NCI-H1105 (cell line): ENCODE measurements at places on chromosomes 3 and 15.
A peak's percentile ranks its signal among the peaks of the same experiment; 100 is the strongest.

- peak; percentile 100 for DNase-seq
Measured at GRCh38 chr3:129305592-129306091, 27.0 kb downstream of the HMCES start.

DNA sequence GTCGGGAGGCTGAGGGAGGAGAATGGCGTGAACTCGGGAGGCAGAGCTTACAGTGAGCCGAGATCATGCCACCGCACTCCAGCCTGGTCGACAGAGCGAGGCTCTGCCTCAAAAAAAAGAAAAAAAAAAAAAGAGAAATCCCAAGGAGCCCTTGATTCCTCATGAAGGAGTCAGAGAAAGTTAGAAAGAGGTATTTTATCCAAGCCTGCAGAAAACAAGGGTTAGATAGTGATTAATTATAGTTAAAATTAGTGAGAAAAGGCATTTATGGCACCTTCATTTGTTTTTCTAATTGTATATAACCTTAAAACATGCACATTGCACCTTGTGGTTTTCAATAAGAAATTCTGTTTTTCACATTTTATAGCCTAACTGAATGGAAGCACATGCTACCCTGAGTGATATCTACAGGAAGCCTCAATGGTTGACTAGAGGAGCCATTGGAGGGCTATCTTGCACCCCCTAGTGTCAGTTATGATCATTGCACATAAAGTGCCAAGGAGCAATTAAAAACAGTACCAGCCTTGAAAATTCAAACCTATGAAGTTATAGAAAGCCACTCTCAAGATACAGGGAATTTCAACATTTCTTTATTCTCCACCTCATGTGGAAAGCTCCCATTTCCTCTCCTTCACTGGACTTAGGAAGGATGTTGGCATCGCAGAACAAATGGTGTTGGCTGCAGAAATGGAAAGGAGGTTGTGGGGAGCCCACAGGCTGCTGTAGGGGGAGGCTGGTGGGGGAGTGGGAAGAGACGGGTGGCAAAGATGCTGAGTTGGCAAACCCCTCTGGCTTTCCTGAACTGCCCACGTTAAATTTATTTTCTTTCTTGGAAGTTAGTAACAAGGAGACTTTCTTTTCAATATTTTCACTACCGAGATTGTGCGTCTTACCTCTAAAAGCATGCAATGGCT, 48.5 kb downstream of the ITGA11 start:
- peak; percentile 13 for DNase-seq

GRCh38 chr3:130916507-130917167, 22.8 kb downstream of the ATP2C1 start:
- DNase-seq = no peak

- DNase-seq = no peak
Measured at GRCh38 chr3:14923476-14923875, 23.9 kb upstream of the NR2C2 start.

DNA sequence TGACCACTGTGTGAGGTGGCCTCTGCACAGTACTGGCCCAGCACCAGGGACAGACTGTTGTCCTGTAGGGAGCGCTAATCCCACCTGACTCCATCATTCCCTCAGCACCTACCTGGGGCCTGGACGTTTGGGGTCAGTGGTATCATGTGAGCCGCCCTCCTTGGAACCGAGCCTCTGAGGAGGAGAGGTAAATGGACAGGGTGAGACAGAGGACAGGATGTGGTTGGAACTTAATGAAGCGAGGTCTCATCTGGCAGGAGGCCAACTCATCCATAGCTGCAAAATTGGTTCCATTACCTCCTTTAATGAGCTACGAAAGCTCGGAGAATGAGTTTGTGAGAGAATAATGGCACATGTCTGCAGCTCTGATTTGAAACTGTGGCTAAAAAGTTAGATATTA, 13.9 kb downstream of the MAPKAPK3 start:
- peak; percentile 58 for DNase-seq

DNA sequence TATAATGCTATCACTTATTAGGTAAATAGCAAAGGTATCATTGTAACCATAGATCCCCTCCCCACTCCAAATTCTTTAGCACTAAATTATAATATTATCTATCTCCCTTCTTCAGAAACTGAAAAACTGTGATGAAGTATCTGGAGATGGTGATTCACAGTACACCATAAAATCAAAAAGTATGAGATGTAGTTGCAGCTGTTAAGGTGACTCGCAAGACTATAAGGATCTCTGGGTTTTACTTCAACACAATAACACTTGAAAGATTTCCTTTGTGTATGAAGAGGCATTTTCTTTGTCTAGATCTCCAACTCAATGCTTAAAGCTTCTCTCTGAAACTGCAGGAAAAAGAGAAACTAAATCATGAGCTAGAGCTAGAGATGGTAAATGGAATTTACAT, 46.9 kb downstream of the IFT57 start:
- DNase-seq = no peak

DNA sequence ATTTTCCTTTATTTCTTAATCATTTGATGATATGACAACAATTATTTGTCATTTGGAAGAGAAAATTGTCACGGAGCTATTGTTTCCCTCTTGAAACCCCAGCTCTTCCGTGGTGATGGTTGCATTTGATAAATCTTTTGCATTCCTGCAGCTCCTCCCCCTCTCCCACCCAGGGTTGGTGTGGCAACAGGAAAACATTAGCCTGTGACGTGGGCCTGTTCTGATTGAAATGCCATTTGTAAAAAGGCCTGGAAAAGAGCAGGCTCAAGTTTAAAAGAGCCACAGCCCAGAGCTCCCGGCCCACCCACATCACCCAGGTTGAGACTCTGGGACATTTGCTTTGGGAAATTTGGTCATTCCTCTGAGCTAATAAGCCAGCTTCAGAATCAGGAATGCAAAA, 282.5 kb downstream of the RPLP1 start:
- no peak for DNase-seq

GRCh38 chr15:67738056-67738455, 87.3 kb upstream of the SKOR1 start:
- no peak for DNase-seq

GRCh38 chr3:119530456-119530855, 29.0 kb downstream of the CD80 start:
- no peak for DNase-seq

DNA sequence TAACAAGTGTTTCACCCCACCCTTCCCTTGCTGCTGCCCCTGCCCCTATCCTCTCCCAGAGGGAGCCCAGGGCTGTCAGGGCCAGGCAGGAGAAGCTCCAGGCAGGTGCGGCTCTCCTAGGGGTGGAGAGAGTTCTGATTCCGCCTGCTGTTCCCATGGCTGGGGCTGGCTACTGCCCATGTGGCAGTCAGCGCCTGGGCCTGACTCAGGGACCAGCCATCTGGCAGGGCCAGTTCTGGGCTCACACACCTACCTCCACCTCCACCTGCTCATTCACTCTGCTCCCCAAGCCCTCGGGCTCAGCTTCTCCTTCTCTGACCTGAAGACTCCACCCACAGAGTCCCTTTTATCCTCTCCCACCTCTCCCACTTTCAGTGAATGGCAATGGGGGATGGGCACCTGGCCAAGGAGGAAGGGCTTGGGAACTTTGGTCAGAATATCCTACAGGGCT, 23.4 kb downstream of the AMOTL2 start:
- no peak for DNase-seq

DNA sequence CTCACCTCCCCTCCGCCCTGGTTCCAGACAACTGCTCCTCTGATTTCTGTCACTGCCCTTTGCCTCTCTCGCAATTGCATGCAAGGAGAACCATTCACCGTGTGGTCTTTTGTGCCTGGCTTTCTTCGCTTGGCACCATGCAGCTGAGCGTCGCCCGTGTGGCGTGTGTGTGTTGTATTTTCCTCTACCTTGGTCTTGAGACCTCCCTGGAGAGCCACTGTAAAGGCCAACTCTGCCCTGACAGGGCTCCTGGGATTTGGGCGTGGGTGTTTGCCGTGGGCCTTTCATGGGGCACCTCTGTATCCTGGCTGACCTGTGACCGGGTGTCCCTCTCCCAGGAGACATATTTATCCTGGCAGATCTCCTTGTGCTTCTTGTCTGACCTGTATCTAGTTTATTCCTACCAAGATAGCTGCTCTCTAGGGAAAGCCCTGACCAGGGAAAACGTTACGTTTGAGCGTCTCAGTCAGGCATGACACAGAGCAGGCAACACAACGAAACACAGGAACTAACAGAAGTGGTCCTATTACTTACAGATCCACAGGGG, 2.0 kb upstream of the PIGZ start:
- DNase-seq = no peak

DNA sequence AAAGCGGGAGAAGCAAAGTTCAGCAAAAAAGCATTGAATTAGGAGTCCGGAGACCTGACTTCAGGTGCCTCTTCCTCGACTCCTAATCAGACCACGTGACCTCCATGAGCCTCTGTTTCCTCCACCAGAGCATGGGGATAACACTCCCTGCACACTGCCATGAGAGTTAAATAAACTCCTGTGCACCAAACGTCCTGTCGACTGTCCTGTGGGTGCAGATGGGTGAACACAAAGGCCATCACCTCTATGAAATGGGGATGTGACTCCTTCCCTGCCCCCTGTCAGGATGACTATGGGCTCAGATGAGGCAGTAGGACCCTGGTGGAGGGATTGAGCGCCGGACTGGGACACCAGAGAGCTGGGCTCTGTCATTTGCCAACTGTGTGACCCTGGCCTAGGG, 13.5 kb upstream of the TSPAN3 start:
- no peak for DNase-seq

DNA sequence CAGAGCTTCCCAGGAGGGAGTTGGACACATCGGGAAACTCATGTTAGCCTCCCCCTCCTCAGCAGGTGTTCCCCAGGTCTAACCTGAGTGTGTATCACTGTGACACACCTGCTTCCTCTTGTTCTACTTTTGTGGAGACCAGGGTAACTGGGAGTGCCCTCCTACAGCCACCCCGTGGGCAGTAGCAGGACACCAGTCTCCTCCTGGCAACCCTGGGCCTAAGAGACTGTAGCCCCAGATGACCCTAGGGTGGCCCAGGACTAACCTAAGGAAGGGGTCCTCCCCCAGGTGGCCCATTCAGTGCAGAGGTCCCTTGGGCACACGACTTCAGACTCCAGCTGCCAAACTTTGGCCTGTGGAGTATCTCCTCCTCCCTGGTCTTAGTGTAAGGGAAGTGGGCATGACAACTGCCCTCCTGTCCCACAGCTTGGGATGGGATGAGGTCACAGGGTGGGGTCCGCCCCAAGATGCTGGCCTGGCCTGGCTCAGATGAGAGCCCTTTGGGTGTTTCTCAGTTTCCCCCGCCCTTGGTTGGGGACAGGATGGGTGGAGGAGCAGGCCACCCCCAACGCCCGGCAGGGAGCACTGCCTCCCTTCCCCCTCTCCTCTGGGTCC, 4.8 kb downstream of the CSK start:
- DNase-seq = no peak

GRCh38 chr3:172702256-172702655, 8.6 kb downstream of the NCEH1 start:
- DNase-seq = no peak

DNA sequence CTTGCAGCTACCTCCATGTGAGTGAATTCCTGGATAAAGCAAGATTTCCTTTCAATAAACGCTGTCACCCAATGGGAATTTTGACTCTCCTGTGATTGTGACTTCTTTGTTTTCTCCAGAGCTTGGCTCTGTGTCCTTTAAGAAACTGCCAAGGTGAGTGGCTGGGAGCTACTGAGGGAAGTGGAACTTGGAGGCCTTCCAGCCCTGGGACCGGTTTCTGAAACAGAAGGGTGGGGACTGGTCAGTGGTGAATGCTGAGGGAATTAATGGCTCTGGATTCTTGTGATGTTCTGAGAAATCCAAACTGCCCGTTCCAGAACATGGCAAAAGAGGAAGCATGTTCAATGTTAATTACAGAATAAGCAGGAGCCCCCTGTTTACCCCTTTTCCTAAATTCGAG, 41.1 kb upstream of the MYZAP start:
- no peak for DNase-seq

DNA sequence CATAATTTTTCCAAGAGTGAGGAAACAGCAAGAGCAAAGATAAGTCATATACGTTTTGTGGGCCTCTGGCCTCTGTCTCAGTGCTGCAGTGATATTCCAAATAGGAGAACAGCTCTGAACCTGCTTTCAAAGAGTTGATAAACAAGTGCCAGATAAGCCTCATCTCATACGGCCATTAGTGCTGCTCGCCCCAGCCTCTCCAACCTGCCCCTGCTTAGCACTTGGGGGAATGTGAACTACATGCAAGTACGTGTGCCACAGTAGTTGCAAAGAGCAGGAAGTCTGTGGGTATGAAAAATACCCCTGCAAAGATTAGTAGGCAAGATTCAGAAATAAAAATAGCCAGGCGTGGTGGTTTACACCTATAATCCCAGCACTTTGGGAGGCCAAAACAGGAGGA, 14.0 kb downstream of the DAPK2 start:
- DNase-seq = no peak
